Fibroblast of skin of scalp (primary cell): ENCODE measurements at places on chromosomes 1 and 21.

- peak; percentile 29 for DNase-seq
These were observed 82.4 kb downstream of the RAB3GAP2 start for GRCh38 chr1:220189750-220190347.

DNA sequence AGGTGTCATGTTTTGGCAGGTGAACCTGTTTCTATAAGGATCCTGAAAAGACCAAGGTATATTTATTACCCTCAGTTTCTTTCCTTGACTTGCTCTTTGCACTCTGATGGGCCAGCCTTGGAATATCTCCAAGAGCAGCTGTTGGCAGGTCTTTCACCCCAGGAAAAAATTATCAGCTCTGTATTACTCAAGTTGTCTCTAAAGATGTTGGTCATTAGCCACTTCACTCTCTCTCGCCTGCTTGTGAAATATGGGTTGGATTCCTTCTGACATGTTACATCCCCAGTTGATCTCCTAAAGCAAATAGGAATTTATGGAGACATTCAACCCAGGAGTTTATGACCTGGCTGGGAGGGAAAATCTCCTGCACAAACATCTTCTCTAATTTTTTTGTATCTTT is 85.9 kb downstream of the KCNJ15 start:
- no peak for DNase-seq

DNA sequence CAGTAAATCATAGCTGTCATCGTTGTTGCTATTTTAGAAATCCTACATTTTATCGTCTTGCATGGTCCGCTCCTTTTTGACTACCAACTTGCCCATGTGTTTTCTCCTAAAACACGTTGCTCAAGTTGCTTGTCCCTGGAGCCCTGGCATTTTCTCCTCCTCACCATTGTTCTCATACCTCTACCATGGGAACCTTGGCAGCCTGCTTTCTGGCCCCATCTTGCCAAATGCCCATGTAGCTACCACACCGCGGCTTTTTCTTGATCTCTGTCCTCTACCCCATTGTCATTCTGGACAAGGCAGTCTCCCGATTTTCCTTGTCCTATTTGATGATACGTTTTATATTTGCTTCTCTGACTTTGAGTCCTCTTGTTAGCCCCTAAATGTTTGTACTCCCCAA is 50.2 kb downstream of the MRPS6 start:
- no peak for DNase-seq

DNA sequence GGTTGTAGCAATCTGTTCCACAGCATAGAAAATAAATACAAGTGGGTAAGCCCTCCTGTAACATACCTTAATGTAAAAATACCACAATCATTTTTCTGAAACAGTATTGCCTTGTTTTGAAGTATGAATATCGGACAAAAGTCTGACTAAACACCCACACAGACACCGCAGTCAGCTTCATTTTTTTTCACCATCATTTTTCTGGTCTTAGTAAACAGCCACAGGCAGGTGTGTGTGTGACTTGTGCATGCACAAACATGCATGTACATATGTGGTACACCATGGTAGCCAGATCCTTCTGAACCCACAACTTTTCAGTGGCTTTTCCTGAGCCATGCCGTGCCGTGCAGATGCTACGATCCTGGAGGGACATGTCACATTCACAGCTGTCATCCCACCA is 261.7 kb downstream of the PCP4 start:
- no peak for DNase-seq

GRCh38 chr1:111475701-111476100 is 1.9 kb downstream of the C1orf162 start:
- DNase-seq = no peak

- peak; percentile 25 for DNase-seq
These were observed 12.3 kb downstream of the RNF223 start for GRCh38 chr1:1061682-1062345.

- no peak for DNase-seq
These were observed 70.0 kb upstream of the ZNF281 start for GRCh38 chr1:200479816-200480215.

- DNase-seq = no peak
These were observed 241.6 kb downstream of the SMYD3 start for GRCh38 chr1:246265481-246265880.

- DNase-seq = no peak
These were observed 21.6 kb downstream of the PTGFRN start for GRCh38 chr1:116931016-116931918.

- no peak for DNase-seq
These were observed 85.9 kb downstream of the DPYD start for GRCh38 chr1:97834899-97835298.

- no peak for DNase-seq
These were observed 7.6 kb downstream of the LMNA start for GRCh38 chr1:156122086-156122485.

DNA sequence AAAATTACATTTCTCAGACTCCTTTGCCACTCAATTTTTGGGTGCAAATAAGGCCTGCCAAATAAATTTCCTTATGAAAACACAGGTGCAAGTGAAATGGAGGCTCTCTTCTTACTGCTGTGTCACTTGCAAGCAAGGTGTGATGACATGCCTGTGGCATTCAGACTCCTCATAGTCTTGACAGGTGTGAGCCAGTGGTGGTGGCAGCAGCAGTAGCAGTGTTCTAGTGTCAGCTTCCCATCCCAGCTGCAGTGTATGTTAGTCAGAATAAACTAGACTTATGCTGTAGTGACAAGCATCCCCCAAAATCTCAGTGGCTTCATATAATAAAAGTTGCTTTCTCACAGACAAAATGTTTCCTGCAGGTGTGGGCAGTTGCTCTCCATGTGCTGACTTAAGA is 3.8 kb upstream of the EEIG2 start:
- no peak for DNase-seq

DNA sequence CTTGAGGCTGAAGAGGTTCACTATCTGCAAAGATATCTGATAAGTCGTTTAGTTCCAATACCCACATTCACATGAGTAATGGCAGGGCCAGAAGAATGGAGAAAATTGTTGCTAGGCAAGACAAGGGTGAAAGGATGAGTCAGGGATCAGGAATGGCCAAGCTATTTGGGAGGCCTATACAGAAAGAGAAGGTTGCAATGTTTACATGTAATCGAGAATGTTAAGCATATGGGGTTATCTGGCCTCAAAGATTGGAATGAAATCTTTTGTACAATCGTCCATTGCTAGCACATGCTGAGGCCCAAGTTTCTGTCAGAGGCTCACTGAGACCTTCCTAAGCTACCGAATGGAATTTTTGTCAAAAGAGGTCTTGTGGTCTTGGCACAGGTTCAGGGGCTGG is 299.9 kb upstream of the PLD5 start:
- peak; percentile 2 for DNase-seq
